ENCODE measurements at places on chromosomes 2 and 18. TPM values are rescaled to one million over a fixed set of nuclear protein-coding genes. Genes with fewer than 3 reads are reported as not detected.

GRCh38 chr2:226772389-226773179, 27.0 kb downstream of the IRS1 start:
- H3K27ac ChIP-seq, result no peak overlapping the region
- H3K4me1 ChIP-seq, result peaks cover 21% of the 10 kb centered on the region
- H3K27me3 ChIP-seq, result no peaks in the 10 kb centered on the region
- H3K36me3 ChIP-seq, result peaks cover 7% of the 10 kb centered on the region

LCT gene
- total RNA-seq, result 0.05 TPM

GRCh38 chr18:23719634-23720201, 30.5 kb downstream of the LAMA3 start:
- H3K4me3 ChIP-seq, result no peak overlapping the region
- peaks cover 2% of the 10 kb centered on the region for H3K27me3 ChIP-seq
- DNase-seq, result no peak
- H3K36me3 ChIP-seq, result no peaks in the 10 kb centered on the region
- H3K27ac ChIP-seq, result no peak overlapping the region

RND3 gene
- not detected for total RNA-seq

ADI1 gene
- 49.8 TPM for total RNA-seq

FBXO36 gene
- total RNA-seq, result 1.6 TPM

Measured in activated naive CD4-positive, alpha-beta T cell treated with anti-CD3 and anti-CD28 coated beads for 36 hours (primary cell).